ENCODE measurements at places on chromosomes 4 and X.

- no peak for DNase-seq
These were observed 72.9 kb downstream of the FAM9B start for GRCh38 chrX:8960957-8961468.

- DNase-seq, result no peak
These were observed 11.7 kb upstream of the PRPS2 start for GRCh38 chrX:12779534-12779933.

GRCh38 chr4:67036791-67037190, 508.5 kb downstream of the CENPC start:
- DNase-seq, result no peak

- DNase-seq, result no peak
These were observed 1.5 kb upstream of the TSPAN5 start for GRCh38 chr4:98659741-98660462.

DNA sequence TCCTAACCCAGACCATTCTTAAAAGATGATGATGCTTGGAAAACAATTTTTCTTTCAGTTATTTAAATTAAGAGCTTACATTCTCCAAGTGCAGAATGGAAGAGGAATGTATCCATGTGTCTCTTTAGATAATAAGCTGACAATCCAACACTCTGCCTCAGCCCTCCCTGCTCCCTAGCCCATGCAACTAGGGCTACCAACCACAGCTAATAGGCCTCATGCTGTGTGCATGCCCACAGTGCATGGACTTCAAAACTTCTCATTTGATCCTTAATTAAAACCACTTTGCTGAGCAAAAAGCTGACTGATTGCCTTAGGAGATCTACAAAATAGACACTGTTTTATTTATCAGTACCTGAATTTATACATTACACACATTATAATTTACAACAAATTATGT, 473.9 kb downstream of the GALNTL6 start:
- DNase-seq, result no peak

DNA sequence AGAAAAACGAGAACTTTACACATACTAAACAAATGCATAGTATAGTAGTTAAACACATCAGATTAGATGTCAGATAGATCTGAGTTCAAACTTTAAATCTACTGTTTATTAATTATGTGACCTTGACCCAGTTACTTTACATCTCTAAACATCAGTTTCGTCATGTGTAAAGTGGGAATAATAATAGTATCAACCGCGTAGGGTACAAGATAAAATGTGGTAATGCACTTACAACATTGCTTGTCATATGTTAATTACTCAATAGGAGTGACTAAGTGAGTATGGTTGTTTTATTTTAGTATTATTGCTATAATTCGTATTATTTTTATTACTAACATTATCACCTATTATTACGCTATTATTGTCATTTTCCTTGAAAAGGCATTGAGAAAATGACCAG, 144.2 kb downstream of the KLHL4 start:
- DNase-seq, result no peak

- DNase-seq, result no peak
These were observed 144.1 kb upstream of the NOCT start for GRCh38 chr4:138871555-138871875.

- DNase-seq, result no peak
These were observed 395.8 kb downstream of the NAF1 start for GRCh38 chr4:162770761-162771490.

DNA sequence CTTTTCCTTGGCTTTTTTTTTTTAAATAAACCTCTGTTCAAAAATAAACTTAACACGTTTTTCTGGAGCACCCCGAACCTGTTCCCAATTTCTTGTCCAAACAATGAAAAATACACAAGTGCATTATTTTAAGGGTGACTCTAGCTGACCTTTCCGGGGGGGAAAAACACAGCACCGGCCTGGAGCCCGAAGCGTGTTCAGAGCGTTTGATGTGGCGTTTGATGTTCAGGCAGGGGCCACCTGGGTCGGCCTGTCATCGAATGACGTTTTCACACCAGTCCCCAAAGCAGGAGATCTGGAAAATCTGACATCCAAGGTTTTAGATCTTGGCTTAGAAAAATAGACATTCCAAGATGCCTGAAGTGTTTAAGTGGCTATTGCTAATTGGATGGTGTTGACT, 282.1 kb downstream of the SHOX start:
- DNase-seq, result no peak

DNA sequence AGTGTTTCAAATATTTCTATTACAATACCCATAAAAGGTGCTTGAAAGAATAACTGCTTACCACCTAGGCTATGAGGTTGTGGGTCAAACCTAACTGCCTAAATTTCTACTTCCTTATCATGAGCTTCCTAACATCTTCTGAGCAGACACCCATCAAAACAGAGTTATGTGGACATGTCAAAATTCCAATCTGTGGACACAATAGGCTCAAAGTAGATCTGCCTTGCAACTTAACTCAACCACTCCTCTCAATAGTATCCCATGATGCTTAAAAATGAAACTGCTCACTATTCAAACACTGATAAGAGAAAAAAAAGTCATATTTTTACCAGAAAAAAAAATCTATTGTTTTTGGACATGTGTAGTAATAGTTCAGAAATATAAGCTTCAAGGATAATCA, 462.7 kb downstream of the INPP4B start:
- DNase-seq, result no peak

DNA sequence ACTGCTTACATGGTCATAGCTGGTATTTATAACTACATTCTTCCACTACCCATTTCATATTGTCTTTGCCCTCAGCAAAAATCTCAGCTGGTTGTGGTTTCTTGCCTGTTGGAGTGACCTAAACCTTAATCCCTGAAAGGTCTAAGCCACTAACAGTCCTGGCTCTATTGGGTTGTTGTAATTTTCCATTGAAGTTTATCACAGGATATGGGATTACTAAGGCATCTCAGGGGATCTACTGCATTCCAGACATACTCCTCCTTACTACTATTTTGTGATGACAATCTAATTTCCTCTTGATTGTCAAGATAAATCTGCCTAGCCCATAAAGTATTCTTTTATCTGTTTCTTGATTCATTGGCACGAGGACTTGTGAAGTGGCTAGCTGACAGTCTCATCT, 6.2 kb upstream of the OSTC start:
- DNase-seq, result no peak

GRCh38 chr4:160835789-160836188, 1328.0 kb downstream of the FSTL5 start:
- no peak for DNase-seq

- no peak for DNase-seq
These were observed 671.4 kb downstream of the ZNF674 start for GRCh38 chrX:45873781-45874180.

DNA sequence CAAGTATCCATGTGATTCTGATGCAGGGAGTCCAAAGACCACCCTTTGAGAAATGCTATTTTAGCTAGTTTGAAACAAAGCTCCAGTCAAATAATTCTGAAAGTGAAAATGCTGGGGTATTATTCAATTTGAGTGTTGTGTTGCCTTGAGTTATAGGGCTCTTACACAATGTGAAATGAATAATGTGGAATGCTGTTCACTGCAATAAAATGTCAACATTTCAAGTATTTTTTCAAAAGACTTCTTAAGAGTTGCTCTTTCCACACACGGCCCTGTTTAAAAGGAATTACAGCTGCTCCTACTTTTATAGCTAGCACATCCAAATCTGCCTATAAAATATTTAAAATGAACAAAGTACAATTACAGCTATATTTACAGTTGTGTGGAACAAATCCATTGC, 27.5 kb upstream of the PLS3 start:
- no peak for DNase-seq

DNA sequence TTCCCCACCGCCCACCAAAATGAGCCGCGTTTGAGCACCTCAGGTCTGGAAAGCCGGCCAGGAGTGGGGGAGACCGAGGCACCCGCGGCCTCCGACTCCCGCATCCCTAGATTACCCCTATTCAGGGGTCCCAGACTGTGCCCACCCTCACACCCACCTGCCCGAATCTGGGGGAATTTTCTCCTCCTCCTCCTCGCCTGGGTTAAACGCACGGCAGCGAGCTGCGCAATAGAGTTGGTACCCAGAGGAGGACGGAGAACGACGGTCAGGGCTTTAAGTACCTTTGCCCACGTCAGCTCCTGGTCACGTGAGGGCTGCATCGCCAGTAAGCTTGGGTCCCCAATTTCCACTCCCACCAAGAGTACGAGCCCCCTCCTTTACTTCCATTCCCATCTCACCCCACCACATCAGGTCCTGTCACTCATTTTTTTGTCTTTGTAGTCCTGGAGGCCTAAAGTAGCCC, at the start of gene ARMCX2:
TSS of gene ARMCX2 (minus strand) at position 250 of the 463 bp plus-strand sequence. CDS start 2,262 bp downstream, outside the sequence.
- DNase-seq, result peak; percentile 17

DNA sequence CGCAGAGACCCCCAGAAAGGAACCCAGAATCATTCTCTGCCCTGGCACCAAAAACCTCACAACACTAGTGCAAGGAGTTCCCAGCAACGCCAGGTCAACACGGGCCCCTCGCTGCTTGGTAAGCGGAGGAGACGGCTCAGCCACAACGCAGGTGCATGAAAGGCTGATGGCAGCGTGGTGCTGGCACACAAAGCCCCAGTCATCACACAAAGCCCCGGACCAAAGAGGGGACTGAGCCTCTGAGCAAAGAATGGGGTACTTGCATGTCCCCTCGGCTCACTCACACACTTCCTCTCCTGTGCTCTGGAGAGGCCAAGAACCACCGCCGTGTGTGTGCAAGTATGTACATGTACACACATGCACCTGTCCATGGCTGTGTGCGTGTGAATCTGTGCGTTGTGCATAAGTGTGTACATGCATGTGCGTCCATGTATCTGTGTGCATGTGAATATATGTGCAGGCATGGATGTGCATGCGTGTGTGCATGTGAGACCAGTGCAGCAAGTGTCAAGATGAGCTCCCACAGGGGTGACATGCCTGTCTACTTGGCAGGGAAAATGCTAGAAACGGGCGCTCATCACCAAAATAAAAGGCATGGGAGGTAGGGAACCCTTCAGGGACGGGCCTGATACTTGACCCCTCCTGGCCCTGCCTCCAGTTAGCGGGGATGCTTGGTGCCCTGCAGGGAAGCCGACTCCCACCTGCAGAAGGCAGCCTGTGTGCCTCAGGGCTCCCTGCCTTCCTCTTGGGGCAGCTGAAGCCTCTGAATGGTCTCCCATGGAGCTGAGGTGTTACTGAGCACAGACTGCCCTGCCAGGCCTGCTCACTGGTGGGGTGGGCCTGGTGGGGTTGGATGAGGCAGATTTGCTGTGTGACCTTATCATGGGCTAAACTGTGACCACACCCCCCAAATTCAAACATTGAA, 60.4 kb downstream of the ZFYVE28 start:
- no peak for DNase-seq

DNA sequence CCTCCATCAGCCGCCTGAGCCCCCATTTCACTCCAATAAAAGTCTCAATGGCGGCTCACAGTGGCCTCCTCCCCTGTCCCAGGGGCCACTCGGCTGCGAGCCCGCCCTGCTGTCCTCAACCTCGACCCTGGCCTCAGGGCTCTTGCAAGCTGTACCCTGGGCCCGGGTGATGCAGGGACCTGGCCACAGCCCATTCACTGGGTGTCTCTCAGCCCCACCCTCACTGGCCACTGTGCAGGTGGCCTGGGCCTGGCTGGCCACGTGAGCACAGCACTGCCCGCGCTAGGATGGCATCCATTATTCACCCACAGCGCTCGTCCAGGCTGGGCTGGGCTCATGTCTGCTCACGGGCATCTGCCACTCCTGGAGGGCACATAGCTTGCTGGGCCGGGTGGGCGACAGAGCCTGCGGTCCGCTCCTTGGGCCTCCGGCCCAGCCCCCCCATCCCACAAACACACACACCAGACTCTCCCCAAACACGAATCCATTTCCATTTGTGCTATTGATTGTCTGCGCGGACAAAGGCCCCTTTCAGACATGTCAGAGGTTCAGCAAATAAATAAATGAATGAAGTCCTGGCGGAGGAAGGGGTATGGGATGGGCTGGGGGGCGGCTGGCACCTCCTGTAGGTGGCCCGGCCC, 16.5 kb upstream of the FGFR3 start:
- no peak for DNase-seq

- no peak for DNase-seq
These were observed 630.5 kb upstream of the IGFBP7 start for GRCh38 chr4:57740625-57741190.

GRCh38 chr4:40953283-40954087, 203.7 kb downstream of the NSUN7 start:
- no peak for DNase-seq

GRCh38 chrX:71298119-71298518, 3.4 kb upstream of the ITGB1BP2 start:
- no peak for DNase-seq

GRCh38 chr4:75714011-75714410, 10.4 kb upstream of the USO1 start:
- no peak for DNase-seq

- no peak for DNase-seq
These were observed 165.3 kb upstream of the PPP1R2C start for GRCh38 chrX:42943051-42943974.

DNA sequence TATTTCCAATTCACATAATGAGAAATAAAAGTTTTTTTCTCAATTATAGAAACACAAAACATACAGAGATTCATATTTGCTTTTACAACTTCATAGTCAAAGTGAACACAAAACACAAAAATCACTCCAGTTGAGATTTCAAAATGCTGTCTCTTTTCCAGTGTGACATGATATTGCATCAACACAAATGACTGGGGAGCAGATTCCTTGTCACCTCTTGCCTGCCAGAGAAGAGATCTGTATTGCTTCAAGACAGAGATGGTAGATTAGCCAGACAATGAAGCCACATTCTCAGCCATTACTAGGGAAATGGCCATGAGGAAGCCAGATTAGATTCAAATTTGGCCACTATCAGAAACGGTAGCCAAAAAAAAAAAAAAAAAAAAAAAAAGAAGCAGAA, 2313.1 kb upstream of the AGA start:
- DNase-seq, result no peak

- peak; percentile 90 for DNase-seq
These were observed at the start of gene RPS3A for GRCh38 chr4:151099229-151099975. TSS of gene RPS3A (plus strand) at chr4:151099628. CDS start at chr4:151099653, 25 bp downstream.

DNA sequence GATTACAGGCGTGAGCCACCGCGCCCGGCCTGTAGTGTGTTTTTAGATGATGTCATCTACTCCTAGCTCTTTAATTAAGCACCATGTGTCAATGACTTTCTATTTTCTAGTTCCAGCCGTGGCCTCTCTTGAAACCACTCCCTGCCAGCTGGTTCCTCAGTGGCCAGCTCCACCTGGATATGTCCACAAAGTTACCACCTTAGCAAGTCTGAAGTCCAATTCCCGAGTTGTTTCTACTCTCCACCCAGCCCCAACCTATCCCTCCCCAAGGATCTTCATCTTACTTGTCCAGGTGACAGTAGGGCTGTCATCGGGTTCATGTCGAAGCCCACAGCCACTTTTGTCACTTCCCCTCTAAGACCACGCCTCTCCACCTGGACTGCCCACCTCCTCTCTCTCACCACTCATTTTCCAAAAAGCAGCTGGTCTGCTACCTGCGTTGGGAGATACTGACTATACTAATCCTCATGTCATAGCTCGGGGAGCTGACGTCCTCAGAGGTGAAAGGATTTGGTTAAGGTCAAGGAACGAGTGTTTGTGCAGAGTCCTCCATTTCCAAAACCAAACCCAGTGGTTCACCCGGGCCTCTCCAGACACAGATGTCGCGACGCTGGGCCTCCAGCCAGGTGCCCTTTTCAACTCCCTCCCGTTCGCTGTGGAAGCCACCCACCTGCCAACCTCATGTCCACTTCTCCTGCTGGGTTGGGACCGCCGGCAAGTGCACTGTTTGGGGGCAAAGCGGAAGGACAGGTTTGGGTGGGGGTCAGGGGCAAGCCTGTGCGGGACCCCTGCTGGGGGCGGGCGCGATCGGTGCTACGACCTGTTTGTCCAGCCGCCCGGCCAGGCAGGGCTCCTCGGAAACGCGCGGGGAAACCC, 704 bp downstream of the FAM3A start:
- no peak for DNase-seq

- DNase-seq, result no peak
These were observed 2.3 kb upstream of the C1QTNF7 start for GRCh38 chr4:15425520-15425919.

- no peak for DNase-seq
These were observed 22.7 kb downstream of the TENM3 start for GRCh38 chr4:182265881-182266280.
